Left hindlimb (tissue), 1 donor: ENCODE measurements at places on chromosomes 1 and 21.

DNA sequence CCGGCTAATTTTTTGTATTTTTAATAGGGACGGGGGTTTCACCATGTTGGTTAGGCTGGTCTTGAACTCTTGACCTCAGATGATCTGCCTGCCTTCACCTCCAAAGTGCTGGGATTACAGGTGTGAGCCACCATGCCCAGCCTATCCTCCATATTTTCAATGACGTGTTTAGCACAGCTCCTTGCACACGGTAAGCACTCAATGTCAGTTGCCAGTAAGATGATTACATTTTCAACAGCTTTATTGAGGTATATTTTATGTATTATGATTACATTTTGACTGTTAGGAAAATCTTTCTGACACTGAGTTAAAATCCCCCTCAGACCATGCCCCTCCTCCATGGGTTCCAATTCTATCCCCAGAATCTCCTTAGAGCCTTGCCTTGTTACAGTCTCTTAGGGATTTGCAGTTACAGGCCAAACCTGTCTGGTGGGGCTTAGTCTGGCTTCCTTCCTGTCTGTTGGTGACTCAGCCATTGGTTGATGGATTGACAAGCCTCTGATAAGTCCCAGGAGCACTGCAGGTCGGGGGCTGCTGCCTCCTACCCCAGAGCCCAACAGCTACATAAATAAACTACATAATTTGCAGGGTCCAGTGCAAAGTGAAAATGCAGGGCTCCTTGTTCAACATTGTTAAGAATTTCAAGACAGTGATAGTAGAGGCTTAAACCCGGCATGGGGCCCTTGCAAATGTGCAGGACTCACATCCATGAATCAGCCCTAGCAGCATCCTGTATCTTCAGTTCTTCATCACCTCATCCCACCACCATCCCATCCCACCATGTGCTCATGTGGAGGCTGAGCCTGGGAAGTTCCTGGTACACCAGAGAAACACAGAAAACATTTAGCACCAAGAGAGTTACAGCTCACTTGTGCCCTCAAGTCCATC is 23.4 kb downstream of the COA7 start:
- DNase-seq: no peak

- no peak for DNase-seq
These were observed 90.3 kb downstream of the CCDC185 start for GRCh38 chr1:223483511-223483910.

DNA sequence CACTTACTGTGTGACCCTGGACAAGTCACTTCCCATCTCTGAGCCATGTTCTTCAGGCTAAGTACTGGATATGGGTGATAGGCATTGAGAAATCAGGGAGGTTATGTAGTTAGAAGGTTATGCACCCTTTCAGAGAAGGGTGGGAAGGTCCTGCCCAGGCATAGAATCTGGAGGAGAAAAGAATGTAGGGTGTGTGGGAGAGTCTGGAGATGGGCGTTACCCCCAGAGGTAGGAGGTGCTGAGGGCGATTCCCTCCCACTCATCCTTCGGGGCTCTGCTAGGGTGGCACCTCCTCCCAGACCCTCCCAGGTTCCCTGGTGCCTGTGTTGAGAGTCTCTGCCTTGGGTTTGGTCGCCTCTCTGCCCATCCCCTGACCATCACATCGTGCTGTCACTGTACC is 51.1 kb downstream of the IGSF21 start:
- DNase-seq: no peak

- peak; percentile 77 for DNase-seq
These were observed 89.0 kb upstream of the SERTAD4 start for GRCh38 chr1:210143465-210144062.

DNA sequence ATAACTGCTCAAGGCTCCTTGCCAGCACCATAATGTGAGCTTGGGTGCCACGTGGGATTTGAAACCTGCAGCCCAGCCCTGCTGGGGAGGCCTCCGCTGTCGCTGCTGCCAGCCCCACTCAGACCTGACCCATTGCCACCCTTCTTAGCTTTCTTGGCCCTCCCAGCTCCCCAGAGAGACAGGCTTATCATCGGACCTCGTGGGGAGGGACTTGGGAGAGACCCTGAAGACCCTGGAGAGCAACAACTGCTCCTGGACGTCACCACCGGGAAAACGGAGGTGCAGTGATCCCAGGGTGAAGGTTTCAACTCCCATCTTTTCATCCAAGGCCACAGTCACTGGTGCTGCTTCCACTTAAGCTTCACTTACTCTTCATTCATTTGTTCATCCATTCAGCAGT is 596.1 kb downstream of the PTPRU start:
- no peak for DNase-seq

GRCh38 chr1:117388328-117388727 is 21.1 kb downstream of the MAN1A2 start:
- DNase-seq: no peak

- DNase-seq: no peak
These were observed 227.4 kb downstream of the HLX start for GRCh38 chr1:221106616-221107015.

DNA sequence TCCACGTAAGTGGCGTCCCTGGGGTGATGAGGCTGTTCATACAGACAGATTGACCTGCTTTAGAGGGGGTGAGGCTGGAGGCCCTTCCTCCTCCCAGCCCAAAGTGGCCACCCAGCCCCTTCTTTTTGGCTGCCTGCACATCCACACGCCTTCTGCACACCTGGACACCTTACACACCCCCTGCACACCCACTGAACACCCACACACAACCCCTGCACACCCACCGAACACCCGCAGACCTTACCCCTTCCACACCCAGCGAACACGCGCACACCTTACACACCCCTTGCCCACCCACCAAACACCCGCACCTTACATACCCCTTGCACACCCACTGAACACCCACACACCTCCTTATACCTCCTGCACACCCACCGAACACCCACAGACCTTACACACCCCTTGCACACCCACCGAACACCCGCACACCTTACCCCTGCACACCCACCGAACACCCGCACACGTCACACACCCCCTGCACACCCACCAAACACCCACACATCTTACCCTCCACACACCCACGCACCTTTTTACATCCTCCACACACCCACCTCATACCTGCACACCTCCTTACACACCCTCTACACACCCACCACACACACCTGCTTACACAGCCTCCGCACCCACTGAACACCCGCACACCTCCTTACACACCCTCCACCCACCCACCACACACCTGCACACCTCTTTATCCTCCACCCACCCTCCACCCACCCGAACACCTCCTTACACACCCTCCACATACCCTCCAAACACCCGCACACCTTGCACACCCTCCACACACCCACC is 37.7 kb downstream of the COQ8A start:
- no peak for DNase-seq
